ENCODE measurements at places on chromosomes 7 and 10.

DNA sequence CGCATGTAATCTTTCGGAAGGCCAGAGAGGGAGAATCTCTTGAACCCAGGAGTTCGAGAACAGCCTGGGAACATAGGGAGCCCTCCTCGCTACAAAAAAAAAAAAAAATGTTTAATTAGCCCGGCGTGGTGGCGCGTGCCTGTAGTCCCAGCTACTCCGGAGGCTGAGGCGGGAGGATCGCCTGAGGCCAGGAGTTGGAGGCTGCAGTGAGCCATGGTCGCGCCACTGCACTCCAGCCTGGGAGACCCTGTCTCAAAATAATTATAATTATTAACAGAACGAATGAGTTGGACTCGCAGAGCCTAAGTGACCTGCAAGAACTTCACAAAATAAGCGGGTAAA is 794 bp downstream of the PCGF6 start:
- no peak for DNase-seq

GRCh38 chr10:70312972-70313371 is 29.2 kb upstream of the NPFFR1 start:
- no peak for DNase-seq

DNA sequence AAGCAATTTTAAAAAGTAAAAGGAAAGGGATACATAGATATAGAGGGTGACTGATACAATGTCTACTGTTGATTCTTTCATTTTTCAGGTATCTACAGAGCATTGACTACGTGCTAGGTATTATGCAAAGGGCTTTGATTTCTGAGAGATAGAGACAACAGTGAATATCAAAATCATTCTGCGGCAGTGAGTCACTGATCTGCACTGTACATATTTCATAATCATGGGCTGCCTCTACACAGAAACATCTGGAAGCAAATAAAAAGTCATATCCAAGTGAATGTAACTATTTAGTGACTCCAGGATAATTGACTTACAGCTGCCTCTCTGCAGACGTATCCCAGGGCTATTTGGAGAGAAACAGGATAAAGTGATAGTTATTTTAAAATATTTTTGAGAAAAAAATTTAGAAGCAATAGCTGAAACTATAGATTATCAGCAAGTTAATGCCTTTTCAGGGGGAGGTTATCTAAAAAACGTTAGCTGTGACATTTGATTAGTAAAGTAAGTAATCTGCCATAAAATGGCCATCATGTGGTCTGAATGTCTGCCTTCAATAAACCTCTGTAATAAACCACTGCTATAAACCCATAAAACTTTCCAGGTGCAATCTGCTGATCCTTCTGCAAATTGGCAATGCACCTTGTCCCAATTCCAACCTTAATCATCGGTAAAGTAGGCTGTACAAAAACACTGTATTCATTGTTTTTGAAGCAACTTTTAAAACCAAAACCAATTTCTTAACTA is 43.7 kb downstream of the CPXM2 start:
- no peak for DNase-seq

DNA sequence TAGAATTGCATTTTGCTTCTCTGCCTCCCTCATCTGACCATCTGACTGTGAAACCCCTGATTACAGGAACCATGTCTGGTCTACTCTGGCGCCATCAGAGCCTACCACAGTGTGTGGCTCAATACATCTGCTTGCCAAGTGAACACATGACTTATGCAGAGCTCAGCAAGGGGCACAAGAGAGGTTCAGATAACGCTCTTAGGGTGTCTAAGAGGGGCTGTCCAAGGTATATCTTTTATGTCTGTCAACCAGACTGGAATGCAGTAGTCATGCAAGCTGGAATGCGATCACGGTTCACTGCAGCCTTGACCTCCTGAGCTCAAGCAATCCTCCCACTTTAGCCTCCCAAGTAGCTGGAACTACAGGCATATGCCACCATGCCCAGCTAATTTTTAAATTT is 10.3 kb upstream of the RRP12 start:
- DNase-seq, result no peak

DNA sequence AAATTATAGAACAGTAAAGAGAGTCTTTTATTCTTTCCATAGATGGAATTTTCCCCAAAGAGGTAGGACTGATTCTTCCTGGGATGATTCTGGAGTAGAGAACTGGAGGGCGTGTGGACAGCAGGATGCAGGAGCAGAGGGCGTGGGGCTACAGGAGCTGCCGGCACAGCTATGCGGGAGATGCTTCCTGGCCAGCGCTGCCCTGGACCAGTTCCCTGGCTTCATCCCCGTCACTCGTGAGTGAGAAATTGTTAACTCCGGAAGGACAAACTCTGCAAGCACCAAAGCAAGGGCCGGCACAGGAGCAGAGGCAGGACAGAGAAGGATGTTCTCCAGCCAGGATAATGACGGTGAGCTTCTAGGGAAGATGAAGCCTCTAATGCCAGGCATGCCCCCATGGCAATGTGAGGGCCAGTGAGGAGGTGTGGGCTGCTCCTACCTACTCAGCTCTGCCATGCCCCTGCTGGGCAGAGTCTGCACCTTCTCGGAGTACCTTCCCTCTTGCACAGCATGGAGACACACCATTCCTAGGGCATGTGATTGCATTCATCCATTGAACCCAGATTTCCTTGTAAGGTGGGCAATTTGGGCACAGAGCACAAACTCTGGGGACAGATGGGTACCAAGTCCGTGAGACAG is 760.9 kb upstream of the IGFBP3 start:
- no peak for DNase-seq

DNA sequence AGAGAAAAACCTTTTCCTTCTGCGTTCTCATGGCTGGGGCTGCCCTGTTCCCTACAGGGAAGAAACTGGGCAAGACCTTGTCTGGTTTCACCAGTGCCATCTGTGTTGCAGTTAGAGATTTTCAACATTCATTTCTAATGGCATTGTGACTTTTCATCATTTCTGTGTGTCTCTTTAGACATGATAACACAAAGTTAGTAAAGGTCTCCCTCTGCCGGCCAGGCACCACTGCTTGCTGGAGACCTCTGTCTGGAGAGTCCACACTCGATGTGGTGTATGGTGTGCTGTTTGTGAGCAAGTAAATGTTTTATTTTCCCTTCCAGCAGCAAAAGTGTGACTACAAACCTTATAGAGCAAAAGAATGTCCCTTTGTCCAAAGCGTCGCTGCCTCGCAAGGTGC is 213.5 kb downstream of the PAXIP1 start:
- no peak for DNase-seq

DNA sequence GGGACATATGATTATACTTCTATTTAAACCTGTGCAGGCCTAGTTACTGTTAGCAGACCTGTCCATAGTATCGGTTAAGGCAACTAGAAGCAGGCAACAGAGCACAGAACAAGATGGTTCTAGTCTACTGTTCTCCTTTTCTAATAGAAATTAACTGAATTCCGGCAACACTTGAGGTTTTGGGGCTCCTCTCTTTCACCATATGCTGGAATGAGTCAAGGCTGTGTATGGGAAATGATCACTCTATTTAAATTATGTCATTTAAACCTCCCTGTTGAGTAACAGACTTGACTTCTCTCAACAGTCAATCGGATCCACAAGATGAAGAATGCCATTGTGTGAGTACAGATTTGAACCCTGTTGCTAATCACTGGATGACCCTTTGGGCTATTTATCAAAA is 6.2 kb upstream of the OTUD1 start:
- DNase-seq, result no peak

- no peak for DNase-seq
Measured at GRCh38 chr10:77350711-77351119, 286.9 kb downstream of the KCNMA1 start.

DNA sequence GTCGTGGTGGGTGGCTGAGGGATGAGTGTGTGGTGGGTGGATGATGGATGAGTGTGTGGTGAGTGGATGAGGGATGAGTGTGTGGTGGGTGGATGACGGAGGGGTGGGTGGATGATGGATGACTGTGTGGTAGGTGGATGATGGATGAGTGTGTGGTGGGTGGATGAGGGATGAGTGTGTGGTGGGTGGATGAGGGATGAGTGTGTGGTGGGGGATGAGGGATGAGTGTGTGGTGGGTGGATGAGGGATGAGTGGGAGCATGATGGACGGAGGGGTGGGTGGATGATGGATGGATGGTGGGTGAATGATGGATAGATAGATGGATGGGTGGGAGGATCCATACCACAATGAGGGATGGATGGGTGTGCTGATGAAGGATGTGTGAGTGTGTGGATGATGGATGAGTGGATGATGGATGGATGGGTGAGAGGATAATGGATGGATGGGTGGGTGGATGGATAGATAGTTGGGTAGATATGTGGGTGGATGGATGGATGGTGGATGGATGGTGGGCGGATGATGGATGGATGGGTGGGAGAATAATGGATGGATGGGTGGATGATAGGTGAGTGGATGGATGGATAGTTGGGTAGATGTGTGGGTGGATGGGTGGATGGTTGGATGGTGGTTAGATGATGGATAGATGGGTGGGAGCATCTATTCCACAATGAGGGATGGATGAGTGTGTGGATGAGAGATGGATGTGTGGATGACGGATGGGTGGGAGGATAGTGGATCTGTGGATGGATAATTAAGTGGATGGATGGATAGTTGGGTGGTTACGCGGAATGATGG is 266.8 kb downstream of the CELF2 start:
- no peak for DNase-seq

GRCh38 chr7:28629216-28629842 is 217.0 kb downstream of the CREB5 start:
- DNase-seq, result no peak

- DNase-seq, result no peak
Measured at GRCh38 chr7:151689196-151689971, 169.7 kb upstream of the RHEB start.

All from stimulated activated CD8-positive, alpha-beta memory T cell treated with anti-CD3 and anti-CD28 coated beads, Interleukin-4, amount 100 ng/mL, for 4 hours (primary cell).